Motor neuron (in vitro differentiated cells): ENCODE measurements at places on chromosomes 3 and 15.

GRCh38 chr3:115628075-115628412, 4.7 kb downstream of the GAP43 start:
- ATAC-seq, result no peak

DNA sequence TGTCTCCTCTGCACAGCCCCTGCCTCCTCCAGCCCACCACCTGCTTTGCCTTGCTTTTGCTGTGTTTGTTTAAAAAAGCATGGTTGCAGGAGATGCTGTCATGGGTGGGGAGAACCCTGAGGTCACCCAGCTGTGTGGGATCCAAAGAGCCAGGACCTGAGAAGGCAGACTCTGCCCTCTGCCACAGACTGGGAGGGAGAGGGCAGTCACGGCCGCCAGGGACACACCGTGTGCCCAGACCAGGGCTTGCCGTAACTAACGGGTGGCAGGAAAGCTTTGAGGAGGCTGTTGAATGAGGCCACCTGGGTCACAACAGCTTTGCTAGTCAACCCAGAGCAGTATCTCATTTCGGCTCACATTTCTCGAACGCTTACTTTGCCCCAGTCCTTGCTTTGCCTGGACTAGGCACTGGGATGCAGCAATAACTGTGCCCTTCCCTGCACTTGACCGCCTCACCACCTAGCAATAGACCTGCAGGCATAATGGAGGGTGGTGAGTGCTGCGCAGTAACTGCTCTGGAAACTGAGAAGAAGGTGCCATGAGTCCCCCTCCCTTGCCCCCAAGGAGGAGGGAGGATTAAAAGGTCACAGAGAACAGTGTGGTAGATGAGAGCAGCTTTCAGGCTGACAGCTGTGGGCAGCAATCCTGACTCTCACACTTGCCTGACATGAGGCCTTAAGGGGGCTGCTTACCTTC, 55.0 kb upstream of the CTDSPL start:
- ATAC-seq, result no peak

DNA sequence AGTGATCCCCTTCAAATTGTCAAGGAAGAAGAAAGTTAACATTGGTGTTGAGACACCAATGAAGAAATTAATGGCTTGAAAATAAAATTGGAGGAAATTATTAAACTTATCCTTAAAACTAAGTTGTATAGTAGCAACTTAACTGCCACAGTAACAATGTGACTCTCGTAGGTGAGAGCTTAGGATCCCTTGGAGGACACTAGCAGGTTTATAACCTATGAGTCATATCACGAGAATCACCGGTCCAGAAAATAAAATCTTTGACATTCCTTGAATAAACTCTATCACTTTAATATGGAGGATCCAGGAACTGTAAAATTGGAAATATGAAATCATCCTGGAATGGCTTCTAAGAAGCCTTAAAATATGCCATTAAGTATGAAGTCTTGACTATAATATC, 2.1 kb downstream of the GHSR start:
- ATAC-seq, result no peak

DNA sequence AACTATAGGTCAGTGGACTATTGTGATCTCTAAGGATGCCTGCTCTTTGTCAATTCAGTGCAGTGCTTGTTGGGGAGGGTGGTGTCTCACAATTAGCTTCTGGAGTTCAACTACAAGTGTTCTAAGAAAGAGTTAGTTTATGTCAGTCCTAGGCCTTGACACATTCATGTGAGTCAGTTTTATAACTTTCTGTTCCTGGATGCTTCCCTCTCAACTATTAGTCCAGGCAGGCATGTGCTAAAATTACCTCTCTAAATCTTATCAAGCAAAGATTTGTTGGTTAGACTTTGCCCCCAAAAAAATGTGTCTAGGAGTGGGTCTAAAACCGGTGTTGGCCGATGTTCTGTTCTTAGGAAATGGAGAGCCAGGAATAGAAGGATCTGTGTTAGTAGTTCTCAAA, 378.3 kb downstream of the IL5RA start:
- no peak for ATAC-seq

DNA sequence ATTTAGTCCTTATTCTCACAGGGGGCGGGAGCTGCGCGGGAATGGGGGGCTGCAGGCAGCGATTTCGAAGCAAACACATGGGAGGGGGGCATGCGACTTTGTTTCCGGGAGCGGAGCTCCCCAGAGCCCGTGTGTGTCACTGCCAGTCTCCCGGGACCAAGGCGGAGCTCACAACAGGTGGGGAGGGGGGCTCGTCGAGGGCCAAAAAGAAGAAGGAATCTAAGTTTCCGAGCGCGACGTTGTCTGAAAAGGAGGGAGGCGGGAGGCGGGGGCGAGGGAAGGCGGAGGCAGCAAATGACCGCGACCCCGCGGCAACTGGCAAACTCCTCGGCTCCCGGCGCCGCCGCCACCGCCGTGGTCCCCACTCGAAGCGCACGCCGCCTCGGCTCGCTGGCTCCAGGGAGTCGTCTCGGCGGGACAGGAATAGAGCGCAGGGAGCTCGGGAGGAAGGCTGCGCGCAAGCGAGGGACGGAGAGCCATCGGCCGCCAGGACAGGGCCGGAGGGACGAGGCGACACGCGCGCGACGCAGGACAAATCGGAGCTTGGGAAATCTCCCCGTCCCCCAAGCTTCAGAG, 1.4 kb downstream of the FOXP1 start:
- ATAC-seq, result peak; percentile 8

DNA sequence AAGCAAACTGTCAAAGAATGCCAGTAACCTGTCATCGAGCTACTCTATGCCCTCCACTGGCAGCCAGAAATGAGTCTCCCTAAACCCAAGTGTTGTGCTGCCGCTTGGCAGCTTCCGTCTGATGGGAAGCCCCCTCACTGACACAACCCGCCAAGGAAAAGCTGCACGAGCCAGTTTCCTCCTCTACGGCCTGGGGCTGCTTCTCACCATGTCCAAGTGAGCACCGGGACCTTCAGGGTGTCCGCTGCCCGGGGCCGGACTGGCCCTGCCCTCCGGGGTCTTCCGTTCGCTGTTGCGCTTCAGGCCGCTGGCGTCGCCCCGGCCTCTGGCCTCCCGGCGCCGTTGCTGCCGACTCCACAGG, 490 bp downstream of the TOMM70 start:
- ATAC-seq, result peak; percentile 15

GRCh38 chr3:99776516-99777209, 41.0 kb upstream of the CMSS1 start:
- ATAC-seq, result peak; percentile 78

DNA sequence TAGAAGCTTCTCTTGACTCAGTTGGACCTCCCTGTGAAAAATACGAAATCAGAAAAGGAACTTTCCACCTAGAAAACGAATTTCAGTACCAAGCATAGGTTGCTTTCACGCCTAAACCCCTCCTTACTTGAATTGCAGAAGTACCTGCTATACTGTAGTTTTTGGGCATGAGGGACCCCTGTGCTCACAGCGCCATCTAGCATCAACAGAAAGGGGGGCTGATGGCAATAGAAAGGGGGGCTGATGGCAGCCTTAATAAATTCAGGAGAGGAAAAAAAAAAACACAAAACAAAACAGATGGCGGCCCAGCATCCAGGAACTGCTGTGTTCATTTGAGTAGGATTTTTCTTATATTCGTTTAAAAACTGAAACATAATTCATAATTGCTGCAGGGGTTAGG, 96.7 kb downstream of the NPAP1 start:
- ATAC-seq, result no peak

GRCh38 chr3:52143616-52144015, 10.6 kb downstream of the POC1A start:
- ATAC-seq, result no peak

GRCh38 chr15:26772154-26773066, at the start of gene GABRB3:
TSS of gene GABRB3 (minus strand) at chr15:26773066.
- ATAC-seq, result peak; percentile 37

- ATAC-seq, result peak; percentile 87
These were observed 377.2 kb downstream of the GABRB3 start for GRCh38 chr15:26395624-26396023.

DNA sequence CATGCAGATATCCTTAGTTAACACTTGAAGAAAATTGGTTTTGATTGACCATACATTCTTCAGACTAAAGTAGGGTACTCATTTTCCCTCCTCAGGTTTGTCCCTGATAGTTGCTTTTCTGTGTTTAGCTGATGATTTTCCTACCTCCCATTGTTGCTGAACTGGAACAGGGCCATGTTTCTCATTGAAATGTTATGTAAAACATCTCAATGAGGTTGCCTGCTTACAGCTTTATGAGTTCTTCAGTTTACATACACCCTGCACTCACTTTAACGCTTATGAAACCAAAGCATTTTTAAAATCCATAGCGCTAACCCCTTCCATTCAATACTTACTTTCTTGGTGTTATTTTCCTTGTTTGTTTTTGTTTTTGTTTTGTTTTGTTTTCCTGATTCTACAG, 61.9 kb downstream of the HMG20A start:
- ATAC-seq, result peak; percentile 47

- no peak for ATAC-seq
These were observed 50.9 kb downstream of the CEP152 start for GRCh38 chr15:48759921-48760320.

GRCh38 chr3:124861041-124861440, 26.1 kb downstream of the ITGB5 start:
- ATAC-seq, result no peak

DNA sequence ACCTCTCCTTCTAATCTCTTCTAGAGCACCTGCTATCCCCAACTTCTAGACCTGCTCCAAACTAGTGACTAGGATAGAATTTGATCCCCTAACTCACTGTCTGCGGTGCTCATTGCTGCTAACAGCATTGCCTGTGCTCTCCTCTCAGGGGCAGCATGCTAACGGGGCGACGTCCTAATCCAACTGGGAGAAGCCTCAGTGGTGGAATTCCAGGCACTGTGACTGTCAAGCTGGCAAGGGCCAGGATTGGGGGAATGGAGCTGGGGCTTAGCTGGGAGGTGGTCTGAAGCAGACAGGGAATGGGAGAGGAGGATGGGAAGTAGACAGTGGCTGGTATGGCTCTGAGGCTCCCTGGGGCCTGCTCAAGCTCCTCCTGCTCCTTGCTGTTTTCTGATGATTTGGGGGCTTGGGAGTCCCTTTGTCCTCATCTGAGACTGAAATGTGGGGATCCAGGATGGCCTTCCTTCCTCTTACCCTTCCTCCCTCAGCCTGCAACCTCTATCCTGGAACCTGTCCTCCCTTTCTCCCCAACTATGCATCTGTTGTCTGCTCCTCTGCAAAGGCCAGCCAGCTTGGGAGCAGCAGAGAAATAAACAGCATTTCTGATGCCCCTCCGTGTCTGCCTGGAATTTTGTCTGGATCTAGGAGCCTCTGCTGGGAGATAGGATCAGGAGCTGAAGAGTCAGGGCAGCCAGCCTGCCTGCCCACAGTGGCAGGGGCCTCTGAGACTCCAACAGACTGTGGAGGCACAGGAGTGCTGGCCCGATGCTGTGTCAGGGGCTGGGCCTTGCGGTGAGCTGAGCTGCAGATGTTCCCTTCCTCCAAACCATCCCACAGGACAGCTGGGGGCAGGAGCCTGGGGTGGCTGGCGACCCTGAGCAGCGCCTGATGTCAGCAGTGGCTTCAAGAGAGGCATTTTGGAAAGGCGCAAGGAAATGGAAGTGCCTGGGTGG, 3.0 kb downstream of the ISLR start:
- ATAC-seq, result no peak

- no peak for ATAC-seq
These were observed 706.3 kb downstream of the PDCD6IP start for GRCh38 chr3:34504775-34505174.

- ATAC-seq, result no peak
These were observed 8.4 kb downstream of the STT3B start for GRCh38 chr3:31541089-31541488.

GRCh38 chr3:105802118-105802706, 66.6 kb downstream of the CBLB start:
- ATAC-seq, result peak; percentile 43

DNA sequence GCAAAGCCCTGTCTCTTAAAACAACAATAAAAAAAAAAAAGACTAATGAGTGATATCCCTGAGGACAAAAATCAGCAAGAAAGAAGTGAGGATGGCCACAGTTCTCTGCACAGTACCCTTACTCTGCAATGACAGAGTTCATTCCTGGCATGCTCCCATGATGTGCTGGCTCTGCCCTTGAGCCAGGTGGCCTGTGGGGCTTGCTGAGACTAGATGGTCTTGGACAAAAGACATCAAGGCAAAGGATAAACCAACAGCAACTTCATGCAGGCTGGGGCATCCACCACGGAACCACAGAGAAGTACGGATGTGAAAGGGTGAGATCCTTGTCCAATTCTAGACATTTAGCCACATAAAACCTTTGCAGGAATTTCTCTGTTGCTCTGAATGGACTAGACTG, 12.7 kb downstream of the MGLL start:
- ATAC-seq, result no peak

- no peak for ATAC-seq
These were observed 17.9 kb downstream of the PSTPIP1 start for GRCh38 chr15:77012868-77013267.

- no peak for ATAC-seq
These were observed 304.0 kb upstream of the TLE3 start for GRCh38 chr15:70401709-70402108.

- ATAC-seq, result no peak
These were observed 159.4 kb downstream of the NSMCE3 start for GRCh38 chr15:29110176-29110575.

DNA sequence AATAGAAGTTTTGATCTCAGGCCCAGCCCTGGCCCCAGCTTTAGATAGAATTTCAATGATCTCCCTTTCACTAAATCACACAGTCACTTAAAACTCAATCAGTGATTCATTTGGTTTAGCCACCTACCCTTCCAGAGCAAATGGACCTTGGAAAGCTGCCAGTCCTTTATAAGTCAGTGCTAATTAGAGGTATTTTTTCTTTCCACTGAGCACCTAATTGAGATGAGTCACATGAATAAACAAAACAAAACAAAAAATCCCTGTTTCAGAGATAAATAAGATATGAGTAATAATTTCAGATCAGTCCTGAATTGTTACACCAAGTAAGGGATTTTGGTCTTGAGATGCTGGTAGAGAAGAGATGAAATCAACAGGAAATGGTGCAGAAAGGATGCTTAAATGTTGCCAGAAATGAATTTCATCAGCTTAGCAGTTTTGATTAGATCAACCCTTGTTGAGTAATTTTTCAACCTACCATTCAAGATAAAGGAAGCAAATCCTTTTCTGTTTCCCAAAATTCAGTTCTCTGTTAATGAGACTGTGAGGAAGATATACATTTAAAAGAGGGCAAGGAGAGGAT, 352.0 kb upstream of the COL8A1 start:
- no peak for ATAC-seq
